Kidney tubule cell (primary cell): ENCODE measurements at places on chromosomes 4 and X.
A peak's percentile ranks its signal among the peaks of the same experiment; 100 is the strongest.

GRCh38 chrX:50183891-50184290 is 16.9 kb downstream of the AKAP4 start:
- DNase-seq: no peak

GRCh38 chr4:40423735-40424134 is 88.6 kb downstream of the CHRNA9 start:
- peak; percentile 72 for DNase-seq

DNA sequence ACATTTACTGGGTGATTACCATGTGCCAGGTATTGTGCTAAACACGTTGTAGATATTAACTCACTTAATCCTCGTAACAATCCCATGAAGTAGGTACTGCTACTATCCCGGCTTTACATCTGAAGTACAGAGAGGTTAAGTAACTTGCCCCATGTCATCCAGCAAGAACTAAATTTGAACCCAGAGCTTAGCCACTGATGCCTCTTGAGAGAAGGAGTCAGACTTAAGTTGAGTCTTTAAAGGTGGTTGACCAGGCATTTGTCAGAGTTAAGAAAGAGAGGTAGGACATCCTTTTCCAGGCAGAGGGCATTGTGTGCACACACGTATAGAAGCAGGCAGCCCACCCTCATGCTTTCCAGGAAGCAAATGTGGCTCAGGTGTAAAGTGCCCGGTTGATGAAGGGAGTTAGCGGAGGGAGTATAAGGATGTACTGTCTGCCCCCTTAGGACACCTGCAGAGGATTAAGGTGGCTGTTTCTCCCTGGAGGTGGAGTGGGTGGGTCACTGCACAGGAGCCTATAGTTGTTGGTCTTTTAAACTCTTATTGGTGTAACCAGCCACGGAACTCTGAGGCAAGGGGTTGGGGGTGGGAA is 335 bp upstream of the CD38 start:
- DNase-seq: no peak

DNA sequence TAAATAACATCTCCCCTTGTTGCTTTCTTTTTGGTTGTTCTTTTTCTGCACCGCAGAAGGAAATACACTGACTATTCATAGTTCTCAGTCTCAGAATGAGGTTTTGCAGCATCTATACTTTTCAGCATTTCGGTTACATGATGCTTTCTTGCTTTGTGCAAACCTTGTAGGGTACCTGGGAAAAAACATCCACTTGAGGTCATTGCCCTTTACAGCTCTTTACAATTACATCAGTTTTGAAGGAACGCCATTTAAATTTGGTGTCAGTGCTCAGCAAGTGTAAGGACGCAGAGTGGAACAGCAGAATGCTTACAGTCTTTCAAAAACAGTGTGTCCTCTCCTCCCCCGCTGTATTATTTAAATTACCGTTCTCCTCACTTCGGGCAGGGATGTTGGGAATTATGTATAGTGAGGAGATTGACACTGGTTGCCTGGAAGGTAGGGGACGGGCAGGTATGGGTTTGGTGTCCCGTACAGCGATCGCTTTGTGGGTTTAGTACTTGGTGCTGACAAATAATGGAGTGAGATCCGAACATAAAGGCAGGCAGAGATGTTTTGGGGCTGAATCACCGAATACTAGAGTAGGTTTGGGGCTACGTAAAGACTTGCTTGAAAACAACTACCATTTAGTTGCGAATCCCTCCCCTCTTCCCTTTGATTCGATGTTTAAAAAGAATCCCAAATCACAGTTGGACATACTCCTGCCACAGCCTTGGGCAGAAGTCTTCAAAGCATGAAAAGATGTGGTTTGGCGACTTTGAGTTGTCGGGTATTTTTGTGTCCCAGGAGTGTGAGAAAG is 2.0 kb upstream of the NKX3-2 start:
- no peak for DNase-seq

- no peak for DNase-seq
Observed at GRCh38 chr4:177450426-177451107, 8.3 kb upstream of the AGA start.

- DNase-seq: no peak
Observed at GRCh38 chrX:70013466-70014381, 36.0 kb downstream of the AWAT2 start.
